Fibroblast of skin of scalp (primary cell): ENCODE measurements at places on chromosomes 5 and 9.

DNA sequence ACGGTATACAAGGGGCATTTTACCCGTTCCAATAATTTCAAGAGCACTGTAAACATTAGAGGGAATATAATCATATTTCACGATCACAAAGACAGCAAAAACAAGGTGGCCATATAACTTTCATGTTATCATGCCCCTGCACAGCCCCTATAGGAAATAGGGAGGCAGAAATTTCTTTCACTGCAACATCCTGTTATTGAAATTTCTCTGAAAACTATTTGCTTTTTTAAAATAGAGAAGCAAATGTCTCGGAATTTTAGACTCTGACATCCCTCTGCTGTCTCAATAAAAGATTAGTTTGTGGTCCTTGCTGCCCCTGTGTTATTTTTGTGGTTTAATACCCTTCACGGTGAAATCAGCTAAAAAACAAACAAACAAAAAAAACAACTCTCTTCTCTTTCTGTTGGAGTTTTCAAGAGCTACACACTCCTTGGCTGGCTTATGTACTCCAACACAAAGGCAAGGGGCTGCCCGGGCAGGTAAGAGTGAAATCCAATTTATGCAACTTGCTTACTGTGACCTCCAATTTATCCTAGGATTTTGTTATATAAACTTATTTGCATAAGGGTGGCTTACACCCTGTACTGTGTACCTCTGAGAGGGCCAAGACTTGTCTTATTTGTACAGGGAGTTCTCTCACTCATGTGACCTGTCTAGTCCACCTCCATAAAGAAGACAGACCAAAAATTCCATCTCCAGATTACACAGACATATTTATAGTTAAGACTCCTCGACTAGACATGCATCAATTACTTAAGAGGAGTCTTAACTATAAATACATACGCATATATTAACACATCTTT is 223.6 kb downstream of the MLLT3 start:
- DNase-seq, result no peak

- DNase-seq, result no peak
These were observed 3.1 kb downstream of the RNF38 start for GRCh38 chr9:36396985-36397384.

- no peak for DNase-seq
These were observed 478 bp upstream of the GGTA1 start for GRCh38 chr9:121500165-121500478.

- DNase-seq, result no peak
These were observed 15.7 kb downstream of the BRD3OS start for GRCh38 chr9:134040781-134041648.

DNA sequence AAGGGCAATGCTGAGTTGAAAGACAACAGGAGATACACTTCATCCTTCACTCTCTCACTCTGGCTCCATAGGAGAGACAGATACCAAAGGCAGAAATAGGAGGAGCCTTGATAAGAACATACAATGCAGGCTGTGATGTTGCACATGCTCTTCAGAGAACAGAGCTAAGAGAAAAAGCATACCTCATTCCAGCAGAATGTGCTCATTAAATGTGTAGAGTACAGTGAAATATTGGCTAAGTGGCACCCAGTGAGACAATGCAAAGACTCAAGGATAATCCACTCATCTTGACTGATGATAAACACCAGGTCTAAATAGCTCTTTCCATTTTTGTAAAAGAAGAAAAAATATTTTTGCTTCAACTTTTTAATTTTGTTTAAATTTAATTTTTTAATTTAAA is 139.7 kb downstream of the OR2K2 start:
- no peak for DNase-seq

GRCh38 chr9:121545875-121546423 is 46.3 kb upstream of the GGTA1 start:
- peak; percentile 95 for DNase-seq

DNA sequence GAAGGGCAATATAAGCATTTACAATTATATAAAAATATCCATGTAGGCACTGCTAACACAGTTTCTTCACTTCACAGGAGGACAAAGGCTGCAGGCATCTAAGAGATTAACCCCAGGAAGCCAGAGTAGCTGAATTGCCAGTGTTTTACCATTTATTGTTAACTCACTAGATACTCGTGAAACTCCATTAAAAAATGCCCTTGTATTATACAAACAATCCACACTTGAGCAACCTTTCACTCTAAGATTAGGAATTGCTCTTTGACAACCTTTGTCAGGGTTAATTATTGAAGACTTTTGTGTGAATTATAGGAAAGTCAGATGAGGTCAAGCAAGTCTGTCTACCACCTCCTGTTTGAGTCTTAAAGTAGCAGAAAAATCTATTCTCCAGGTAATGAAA is 317.8 kb downstream of the ADGRV1 start:
- no peak for DNase-seq

DNA sequence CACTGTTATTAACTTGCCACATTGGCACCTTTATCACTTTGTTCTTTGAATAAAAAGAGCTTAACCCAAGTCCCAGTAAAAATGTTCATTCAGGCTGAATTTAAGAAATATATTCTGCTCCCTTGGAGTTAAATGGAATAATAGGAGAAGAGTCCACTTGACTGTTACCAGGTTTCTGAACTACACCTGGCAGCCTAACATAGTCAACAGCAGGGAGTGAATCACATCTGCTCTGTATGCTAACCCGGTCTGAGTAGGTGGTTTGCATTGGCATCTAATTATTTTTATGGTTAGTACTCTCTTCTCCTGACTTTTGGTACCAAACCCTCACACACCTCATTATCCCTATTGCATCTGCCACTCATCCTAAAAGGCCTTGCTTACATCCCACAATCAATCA is 86.7 kb downstream of the STK32A start:
- no peak for DNase-seq

GRCh38 chr5:7869474-7870136 is 657 bp downstream of the MTRR start:
- no peak for DNase-seq

- peak; percentile 50 for DNase-seq
These were observed 41.4 kb downstream of the GLIS3 start for GRCh38 chr9:4258320-4259090.

DNA sequence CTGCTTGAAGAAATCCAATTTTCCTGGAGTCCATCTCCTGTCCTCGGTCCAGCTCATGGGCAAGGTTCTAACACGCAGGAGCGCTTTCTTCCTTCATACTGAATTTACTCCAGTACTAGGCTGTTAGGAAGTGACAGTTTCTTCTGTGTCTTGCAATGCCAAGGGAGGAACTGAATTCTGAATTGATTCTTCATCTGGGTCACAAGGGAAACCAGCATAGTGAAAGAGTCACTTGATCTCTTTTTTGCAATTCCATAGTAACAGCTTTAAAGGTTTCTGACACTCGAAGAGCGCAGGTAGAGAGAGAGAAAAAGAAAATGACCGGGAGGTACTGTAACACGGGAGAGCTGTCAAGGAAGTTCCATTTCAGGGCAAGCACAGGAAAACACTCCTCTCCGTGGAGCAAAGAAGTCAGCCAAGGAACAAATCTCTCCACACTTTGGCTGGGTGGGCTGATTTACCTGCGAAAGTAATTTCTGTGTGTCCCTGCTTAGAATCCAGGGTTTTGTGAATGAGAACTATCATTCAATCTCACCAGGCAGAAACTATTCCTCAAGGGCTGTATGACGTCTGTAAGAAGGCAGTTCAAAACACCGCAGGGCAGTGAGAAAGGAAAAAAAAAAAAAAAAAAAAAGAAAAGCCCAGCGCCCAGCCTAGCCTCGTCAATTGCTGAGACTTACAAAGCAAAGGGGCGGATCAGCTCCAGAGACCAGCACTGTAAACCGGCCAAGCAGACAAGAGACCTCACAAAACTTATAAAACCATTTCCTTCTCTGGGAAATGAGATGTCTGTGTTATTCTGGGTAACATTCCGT is 617.8 kb downstream of the PDE4D start:
- DNase-seq, result peak; percentile 45

DNA sequence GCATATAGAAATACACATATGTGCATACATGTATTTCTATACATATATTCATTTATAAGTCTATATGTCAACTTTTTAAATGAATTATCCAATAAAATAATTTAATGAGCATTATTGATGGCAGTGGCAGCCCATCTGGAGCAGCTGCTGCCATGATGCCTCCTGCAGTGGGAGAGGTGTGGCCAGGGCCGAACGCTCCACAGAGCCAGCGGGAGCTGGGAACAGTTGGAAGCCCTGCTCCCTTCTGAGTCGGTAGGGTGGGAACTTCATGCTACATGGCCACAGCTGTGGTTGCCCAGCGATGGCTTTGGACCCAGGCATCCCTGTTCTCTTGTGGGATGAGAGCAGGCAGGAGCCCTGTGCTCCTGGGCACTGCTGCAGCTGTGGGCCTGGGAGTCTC is 812.4 kb upstream of the CTNND2 start:
- no peak for DNase-seq

DNA sequence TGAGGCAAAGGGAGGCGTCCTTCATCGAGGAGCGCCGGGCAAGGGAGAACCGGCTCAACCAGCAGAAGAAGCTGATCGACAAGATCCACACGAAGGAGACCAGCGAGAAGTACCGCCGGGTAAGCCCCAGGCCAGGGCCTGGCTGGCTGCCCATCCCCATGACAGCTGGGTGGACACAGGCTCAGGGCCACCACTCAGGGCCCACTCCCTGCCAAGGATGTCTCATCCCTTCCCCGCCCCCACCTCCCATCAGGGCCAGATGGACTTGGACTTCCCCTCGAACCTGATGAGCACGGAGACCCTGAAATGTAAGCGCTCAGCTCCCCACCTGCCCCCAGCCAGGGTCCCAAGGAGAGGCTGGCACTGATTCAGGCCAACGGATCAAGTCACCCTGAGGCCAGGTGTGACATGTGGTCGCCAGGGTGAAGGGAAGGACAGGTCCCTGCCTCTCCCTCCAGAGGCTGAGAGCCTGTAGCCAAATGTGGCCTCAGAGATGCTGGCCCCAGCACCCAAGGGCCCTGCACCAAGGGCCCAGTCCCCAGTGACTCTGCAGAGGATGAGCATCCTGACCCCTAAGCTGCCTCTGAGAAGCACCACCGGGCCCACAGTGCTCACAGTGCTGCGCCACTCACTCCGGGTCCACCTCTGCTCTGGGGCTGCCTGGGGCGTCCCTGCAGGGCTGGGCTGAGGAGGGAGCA is 3.1 kb upstream of the RABL6 start:
- DNase-seq, result no peak

DNA sequence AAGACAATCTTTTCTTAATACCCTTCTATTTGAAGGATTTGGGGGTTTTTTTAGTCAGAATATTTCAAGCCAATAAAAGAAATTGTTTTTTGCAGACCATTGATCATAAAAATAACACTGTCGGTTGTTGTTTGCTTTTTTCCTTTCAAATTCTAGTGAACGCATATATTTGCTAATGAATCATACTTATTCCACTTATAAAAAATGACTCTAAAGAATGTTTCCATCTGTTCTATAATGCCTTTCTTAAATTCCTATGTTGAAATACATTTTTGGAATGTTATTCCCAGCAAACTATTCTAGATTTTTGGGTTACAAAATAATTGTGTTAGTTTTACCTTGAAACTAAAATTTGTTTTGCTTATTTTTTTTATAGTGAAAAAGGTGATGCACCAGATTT is 32.2 kb downstream of the CWC27 start:
- peak; percentile 47 for DNase-seq

DNA sequence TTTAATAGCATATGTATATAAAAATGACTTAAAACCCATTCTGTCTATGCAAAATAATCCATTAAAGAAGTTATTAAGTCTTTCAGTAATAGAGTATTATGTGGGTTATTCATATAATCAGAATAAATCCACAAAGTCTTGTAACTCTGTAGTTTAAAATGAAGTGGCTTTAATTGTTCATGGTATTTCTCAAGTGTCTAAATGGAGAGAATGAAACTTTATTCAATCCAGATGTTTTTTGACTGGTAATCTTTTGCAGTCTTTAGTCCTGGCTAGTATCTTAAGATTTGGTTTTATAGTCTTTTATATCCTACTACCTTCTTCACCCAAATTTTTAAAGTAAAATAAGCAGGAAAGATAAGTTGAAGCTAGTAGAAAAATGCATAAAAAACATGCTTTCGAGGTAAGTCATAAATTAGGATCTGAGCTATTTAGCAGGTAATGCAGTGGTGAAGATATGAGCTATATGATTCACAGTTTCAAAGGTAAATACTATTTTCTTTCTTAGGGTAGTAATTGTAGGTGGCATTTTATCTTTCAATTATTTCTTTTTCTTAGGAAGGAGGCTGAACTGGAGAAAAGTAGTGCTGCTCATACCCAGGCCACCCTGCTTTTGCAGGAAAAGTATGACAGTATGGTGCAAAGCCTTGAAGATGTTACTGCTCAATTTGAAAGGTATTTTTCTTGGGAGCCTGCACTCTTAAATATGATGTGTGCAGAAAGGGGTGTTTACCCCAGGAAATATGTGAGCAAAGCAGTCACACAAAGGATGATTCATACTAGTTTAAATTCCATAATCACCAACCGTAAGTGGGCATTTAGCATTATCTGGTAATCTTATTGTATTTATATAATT is 17.9 kb downstream of the HMMR start:
- DNase-seq, result peak; percentile 29

DNA sequence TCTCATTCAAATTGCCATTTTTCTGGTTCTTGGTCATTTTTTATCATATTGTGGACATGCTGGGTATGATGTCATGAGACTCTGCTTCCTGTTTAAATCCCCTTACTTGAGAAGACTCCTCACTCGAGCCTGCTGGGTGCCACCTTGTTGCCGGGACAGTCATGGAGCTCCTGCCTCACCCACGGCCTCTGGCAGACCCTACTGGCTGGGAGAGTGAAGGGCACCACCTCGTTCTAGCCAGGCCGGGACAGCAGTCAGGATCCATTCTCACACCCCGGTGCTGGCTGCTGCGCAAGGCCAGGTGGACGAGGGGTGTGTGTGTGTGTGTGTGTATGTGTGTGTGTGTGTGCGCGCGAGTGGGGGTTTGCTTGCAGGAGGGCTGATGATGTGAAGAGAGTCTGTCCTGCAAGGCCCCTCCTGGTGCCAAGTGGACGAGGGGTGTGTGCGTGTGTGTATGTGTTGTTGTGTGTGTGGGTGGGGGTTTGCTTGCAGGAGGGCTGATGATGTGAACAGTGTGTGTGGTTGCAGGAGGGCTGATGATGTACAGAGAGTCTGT is 4.4 kb downstream of the CEP72 start:
- no peak for DNase-seq
